Mesenteric fat pad (tissue), 1 donor: ENCODE measurements at places on chromosomes 3 and 15.

- DNase-seq = no peak
Observed at GRCh38 chr3:155643581-155644165, 101.2 kb downstream of the PLCH1 start.

GRCh38 chr15:38351466-38351865 lies 98.8 kb downstream of the SPRED1 start:
- DNase-seq = no peak

- no peak for DNase-seq
Observed at GRCh38 chr3:161800985-161801559, 304.5 kb downstream of the OTOL1 start.

GRCh38 chr15:67415181-67415580 lies 105.8 kb upstream of the C15orf61 start:
- no peak for DNase-seq

- DNase-seq = no peak
Observed at GRCh38 chr3:82641701-82642100, 880.3 kb upstream of the GBE1 start.

GRCh38 chr3:147377412-147378367 lies 28.7 kb downstream of the ZIC4 start:
- DNase-seq = no peak

DNA sequence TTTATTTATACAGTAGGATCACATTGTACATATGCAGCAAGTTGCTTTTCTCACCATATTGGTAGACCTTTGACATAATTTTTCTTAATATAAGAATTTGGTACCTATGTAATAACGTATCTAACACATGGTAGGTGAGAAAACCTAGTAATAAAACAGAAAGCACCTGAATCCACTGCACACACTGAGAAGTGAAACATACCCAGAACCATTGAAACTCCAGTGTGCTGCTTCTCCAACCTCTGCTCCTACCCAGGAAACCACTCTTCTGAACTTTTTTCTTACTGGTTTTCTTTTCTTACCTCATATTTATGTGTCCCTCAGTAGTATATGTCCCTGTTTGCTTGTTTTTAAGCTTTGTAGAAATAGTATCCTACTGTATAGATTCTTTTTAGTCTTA lies 293.0 kb downstream of the UBE2E2 start:
- no peak for DNase-seq

GRCh38 chr3:134075846-134076245 lies 46.1 kb upstream of the SLCO2A1 start:
- DNase-seq = no peak

DNA sequence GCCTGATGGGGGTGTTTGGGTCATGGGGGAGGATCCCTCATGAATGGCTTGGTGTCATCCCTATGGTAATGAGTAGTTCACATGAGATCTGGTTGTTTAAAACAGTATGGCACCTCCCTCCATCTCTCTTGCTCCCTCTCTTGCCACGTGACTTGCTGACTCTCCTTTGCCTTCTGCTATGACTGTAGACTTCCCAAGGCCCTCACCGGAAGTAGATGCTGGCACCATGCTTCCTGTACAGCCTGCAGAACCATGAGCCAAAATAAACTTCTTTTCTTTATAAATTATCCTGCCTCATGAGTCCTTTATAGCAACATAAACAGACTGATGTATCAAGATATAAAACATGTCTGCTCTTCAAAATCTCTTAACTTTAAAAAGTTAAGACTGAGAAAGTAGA lies 96.1 kb downstream of the TFDP2 start:
- DNase-seq = no peak

DNA sequence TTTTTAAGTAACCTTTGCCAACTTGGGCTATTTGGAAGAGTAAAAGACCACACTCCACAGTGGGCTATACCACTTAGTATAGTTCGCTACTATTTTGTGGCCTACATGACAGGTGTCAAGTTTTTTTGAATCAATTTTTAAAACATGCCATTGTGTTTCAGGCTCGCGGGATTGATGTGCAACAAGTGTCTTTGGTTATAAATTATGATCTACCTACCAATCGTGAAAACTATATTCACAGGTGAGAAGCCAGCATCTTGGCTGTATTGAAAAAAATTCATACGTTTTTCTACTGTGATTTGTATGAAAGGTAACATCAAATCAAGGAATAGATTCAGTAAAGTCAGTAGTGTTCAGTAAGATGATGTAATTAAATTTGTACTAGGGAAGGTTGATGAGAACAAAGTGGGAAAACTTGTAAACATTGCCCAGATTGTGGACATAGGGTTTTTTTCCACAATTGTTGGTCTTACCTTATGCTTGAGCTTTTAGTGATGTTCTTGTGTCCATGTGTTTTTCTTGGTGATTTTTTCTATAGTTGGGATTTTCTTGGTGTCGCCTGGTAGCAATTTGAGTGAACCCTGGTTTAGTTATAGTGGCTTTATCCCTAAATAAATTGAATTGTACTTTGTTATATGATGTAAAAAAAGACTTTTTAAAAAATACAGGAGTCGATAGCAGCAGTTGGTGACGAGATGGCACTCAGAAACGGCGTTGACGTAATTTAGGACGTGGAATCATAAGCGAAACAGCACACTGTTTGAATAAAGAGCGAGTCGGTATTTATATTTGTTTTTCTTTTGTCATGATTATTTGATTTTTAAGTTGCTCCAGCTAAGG lies 4.5 kb downstream of the EIF4A2 start:
- DNase-seq = no peak

GRCh38 chr3:193824365-193824764 lies 231.4 kb downstream of the OPA1 start:
- no peak for DNase-seq

- DNase-seq = no peak
Observed at GRCh38 chr3:186319945-186320344, 42.1 kb downstream of the DGKG start.

DNA sequence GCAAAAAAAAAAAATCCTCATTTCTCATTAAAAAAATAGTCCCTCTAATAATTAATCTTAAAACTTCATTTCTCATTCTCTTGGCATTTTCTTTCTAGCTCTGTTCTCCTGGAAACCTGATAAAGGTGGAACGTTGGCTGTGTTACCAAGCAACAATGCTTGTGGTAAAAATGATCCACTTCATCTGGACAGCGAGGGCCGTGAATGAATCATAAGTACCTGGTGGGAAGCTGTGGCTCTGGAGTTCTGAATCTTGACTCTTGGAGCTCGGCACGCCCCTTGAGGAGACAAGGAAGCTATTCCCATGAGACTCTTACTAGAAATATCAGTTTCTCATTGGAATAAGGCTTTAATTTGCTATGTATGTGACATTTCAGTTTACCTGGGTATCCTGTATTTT lies 32.5 kb downstream of the BCL2L10 start:
- no peak for DNase-seq

DNA sequence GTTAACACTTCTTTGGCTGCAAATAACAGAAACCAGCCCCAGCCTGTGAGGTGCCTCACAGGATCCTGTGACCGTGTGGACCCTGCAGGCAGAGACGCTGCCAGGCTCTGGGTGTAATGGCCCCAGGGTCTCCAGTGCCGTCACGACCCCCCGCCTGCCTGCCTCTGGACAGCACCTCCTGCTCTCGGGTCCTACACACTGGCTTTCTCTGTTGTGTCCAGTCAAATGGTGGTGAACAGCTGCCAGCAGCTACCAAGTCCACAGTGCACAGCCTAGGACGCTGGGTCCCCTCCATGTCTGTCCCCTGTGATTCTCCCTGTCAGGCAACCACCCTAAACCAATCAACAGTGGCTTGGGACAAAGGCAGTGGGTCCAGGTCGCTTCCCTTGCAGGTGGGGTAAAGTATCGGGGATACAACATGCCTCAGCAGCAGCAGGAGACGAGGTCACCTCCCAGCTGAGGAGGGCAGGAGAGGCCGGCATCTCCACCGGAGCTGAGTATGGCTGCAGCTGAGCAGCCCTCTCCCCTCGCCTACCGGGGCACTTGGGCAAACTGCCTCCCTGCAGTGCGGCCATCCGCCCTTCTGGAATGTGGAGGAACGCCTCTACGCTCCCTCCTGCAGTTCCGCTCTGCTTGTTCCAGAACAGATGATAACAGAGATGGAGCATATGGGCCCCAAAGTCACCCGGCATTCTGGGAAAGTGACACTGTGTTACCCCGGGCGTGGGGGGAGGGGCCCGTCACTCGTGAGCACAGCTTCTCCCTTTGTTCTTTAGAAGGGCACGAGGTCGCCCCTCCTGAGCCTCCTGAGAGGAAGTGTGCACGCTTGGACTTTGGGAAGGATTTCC lies 21.1 kb upstream of the SKOR1 start:
- no peak for DNase-seq

- DNase-seq = no peak
Observed at GRCh38 chr15:94177112-94177511, 54.2 kb upstream of the MCTP2 start.

DNA sequence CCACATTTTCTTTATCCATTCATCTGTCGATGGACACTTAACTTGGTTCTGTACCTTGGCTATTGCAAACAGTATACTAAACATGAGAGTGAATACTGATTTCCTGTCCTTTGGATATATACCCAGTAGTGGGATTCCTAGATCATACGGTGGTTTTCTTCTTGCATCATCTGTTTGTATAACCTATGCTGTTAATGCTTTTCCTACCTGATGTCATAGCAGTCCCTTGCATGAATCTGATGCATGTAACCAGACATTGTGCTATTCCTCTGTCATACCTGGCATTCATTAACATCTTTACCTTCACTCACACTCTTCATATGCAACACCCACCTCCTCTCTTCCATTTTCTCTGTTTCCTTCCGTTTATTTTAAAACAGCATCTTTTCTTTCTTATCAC lies 185.2 kb downstream of the KLHL25 start:
- DNase-seq = no peak
